Brain pericyte (primary cell): ENCODE measurements at places on chromosomes 3 and 15.

DNA sequence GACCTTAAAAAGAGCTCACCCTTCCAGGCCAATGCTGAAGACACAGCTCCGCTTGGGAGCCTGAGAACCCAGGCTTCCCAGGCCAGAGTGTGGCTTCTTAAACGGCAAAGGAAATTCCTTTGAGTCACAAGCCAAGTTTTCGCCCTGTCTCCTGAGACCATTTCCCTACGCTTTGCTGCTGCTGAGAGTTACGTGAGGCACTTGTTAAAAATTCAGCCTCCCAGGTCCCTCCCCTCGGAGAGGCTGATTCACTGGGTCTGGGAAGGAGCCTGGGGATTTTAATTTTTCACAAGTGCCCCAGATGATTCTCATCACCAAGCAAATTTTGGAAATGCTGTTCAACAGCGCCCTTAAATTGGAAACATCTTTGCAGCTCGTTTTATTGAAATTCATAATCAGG is 25.5 kb downstream of the RLBP1 start:
- DNase-seq = no peak

DNA sequence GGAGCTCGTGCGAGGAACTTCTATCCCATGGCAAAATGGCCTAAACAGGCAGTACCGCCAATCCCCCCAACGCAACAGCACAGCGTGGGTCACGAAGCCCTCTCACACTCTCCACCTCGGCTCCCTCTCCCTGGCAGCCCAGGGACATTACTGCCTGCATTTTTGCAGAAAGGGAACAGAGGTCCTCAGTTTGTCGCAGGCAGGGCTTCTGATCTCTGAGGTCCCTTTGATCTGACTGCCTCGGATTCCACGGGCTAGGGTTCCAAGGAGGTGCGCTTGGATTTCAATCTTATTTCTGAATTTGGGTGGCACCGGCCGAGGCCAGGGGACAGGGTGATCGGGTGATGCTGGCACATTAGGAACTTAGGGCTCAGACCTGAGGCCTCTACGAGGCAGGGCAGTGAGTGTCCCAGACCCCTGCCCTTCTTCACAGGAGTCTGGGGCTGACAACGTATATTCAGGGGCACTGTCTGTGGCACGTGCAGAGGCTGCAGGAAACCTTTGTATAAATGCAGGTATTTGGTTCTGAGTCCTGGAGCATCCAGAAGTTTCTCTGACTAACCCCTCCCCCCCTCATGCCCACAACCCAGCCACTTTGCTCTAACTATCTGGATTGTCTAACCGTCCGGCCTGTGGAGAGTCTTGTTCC is 197.9 kb downstream of the XXYLT1 start:
- no peak for DNase-seq

DNA sequence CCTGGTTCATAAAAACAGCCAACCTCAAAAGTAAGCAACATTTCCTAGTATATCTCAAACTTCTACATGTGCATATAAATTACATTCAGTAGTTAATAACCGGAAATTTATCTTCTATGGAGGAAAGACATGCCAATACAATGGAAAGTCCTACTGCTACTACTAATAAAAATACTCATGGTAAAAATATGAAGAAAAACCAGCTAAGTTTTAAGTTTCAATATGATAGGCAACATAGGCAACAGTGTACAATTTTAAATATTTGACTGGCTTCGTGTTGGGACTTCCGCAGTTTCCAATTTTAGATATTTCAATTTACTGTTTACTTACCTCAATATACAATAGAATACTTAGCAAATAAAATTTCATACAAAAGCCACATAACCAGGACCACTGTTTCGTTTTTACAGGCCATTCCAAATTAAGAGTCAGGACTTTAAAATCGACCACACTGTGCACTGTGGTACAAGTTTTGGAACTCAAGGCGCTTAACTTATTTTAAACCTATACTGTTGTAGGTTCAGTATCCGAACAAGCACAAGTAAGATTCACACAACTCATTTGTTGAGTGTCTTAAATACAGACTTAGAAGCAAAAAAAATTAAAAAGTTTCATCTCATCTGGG is 2.9 kb downstream of the NAA50 start:
- DNase-seq = no peak

DNA sequence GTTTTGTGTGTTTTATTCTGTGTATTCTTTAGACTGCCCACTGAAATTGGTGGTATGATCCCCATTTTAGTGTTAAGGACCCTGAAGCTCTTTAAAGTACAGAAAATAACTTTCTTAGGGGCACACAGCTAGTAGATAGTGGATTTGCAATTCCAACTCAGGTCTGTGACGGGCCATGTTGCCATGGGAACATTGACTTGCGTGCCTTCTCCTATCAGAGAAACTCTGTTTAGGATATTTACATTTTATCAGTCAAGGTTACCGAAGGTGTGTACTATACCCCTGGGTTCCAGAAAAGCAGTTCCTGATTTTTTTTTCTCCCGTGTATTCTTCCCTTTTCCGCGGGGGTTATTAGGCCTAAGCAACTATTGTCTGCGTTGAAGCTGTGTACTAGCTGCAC is 19.4 kb downstream of the MYZAP start:
- no peak for DNase-seq

- no peak for DNase-seq
Observed at GRCh38 chr15:76107169-76107568, 47.4 kb downstream of the TMEM266 start.

GRCh38 chr3:67064105-67064504 is 66.0 kb downstream of the KBTBD8 start:
- DNase-seq = no peak

DNA sequence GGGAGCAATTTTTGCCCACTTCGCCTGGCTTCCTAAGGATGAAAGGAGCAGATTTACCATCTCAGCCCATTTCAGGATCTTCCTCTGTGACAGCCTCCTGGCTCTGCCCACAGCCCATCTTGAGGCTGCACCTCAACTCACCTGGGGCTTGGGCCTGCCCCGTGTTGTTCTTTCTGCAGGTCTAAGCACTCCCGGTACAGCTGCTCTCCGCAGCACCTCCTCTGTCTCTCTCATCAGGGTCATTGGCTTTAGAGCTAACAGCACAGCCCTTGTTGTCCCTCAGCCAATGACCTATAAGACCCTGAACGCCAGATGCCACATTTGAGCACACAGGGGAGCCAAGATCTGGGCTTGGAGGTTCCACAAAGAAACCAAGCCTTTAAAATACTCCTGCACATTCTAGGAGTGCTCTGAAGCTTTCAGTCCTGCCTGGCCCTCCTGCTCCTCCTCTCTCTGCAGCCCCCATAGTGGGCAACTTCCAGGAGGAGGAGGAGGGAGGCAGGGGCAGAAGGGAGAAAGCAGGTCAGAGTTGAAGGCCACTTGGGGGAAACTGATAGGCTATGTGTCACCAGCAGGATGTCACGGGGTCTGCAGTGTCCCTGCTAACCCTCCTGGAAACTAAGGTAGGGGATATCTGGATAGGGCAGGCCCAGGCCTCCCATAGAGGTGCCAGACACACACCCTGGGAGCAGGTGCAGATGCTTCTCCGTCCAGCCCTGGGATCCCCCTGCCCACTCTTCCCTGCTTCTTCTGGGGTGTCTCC is 115.6 kb downstream of the ETFA start:
- DNase-seq = no peak

DNA sequence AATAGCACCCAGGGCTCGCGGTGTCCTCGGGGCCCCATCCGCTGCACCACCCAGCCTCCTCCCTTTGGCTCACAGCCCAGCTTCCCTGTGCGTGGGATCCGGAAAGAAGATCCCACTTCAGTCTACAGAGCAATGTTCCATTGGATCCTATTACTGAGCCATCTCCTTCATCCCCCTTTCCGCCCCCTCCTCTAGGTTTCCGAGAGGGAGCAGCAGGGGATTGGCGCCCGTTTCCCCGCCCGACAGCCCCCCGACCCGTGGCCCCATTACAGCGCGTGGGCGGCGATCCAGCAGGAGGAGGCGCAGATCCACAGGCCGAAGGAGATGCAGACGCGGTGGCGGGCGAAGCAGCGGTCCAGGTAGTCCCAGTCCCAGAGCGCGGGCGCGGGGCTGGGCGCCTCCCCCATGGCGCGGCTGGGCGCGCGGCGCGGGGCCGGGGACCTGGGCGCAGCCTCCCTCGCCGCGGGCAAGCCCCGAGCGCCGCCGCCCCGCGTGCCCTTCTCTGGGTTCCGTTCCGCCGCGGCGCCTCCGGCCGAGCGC is 340 bp downstream of the TMEM44 start:
- DNase-seq = no peak

- DNase-seq = no peak
Observed at GRCh38 chr3:14430706-14431451, 28.5 kb downstream of the SLC6A6 start.

GRCh38 chr15:86016750-86017149 is 62.9 kb upstream of the AGBL1 start:
- DNase-seq = no peak

- no peak for DNase-seq
Observed at GRCh38 chr3:148615382-148615781, 82.3 kb upstream of the AGTR1 start.

DNA sequence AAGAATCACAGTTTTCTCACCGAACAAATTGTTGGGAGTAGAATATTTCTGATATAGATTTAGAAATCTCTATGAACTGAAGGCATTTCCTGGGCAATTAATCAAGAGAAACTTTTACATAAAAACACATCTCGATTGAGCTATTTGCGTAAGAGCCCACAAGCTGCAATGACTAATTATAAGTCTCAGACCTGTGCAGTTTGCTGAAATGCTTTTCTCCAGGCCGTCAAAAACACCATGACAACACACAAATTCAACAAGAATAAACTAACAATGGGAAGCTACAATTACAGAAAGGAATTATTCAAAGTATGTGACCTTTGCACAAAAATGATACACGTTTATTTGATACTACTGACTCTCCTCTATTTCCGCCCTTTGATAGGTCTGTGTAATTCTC is 481.2 kb upstream of the WNT5A start:
- no peak for DNase-seq

DNA sequence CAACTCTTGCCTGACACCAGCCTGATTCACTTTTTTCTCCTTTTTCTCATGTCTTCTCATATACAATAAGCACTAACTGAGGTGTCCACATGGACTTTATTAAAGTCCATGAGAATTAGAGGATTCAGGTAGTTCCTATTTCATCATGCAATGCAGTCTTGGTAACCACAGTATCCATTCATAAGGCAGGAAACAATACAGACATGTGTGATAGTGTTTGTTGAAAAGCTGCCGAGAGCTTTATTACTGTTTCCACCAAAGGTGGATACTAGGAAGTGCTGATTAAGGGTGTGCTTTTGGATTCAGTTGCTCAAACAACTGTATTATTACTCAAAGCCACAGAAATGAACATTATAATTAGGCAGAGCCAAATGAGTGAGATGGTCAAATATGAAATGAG is 5.3 kb downstream of the CASR start:
- DNase-seq = no peak

GRCh38 chr3:81173514-81173913 is 587.9 kb downstream of the GBE1 start:
- no peak for DNase-seq

GRCh38 chr15:78564743-78565096 is 600 bp upstream of the CHRNA5 start:
- DNase-seq = no peak

DNA sequence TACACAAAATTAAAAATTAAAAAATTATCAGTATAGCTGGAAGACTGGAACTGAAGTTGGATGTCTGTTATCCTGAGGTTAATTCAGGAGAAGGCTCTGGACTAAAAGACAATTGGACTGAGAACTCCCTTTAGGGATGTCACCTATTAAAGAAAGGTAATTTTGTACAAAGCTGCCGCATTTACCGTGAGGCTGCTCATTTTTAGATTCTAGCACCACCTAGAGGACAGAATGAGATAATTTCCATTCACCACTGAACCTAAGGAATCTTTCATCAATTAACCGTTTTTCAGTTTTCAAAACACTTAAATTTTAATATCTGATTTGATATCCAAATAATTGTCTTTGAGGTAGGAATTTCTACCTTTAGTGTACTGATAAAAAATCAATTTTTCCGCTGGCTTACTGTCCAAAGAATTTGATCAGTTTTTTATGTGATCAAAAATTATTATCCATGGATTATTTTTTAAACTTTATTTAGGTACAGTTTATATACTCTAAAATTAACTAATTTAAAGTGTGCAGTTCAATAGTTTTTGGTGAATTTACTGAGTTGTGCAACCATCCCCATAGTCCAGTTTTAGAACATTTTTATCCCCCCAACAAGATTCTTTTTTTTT is 106.7 kb upstream of the TNIK start:
- no peak for DNase-seq

DNA sequence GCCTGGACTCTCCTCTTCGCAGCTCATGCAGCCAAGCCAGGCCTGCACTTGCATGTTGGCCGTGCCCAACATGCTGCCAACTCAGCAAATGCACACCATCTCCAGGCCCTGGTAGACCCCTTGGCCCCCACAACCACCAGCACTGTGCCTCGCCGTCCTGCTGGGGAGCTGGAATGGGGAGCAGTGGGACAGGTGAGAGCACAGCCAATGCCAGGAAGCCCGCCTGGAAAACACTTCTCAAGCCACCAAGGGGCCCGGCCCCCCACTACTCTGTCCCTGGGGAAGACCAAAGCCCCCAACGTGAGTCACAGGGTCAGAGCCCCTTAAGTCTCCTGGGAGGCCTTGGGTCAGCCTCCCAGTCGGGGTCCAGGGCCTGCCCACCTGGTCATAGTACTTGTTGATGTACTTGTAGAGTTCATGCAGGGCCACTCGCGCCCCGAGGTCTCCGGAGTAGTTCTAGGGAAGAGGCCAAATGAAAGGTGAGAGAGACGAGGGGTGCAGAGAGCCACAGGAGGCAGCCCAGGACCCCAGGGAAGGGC is 24.5 kb downstream of the PLXNB1 start:
- no peak for DNase-seq

GRCh38 chr3:155512175-155512866 is 218.8 kb upstream of the STRIT1 start:
- no peak for DNase-seq

DNA sequence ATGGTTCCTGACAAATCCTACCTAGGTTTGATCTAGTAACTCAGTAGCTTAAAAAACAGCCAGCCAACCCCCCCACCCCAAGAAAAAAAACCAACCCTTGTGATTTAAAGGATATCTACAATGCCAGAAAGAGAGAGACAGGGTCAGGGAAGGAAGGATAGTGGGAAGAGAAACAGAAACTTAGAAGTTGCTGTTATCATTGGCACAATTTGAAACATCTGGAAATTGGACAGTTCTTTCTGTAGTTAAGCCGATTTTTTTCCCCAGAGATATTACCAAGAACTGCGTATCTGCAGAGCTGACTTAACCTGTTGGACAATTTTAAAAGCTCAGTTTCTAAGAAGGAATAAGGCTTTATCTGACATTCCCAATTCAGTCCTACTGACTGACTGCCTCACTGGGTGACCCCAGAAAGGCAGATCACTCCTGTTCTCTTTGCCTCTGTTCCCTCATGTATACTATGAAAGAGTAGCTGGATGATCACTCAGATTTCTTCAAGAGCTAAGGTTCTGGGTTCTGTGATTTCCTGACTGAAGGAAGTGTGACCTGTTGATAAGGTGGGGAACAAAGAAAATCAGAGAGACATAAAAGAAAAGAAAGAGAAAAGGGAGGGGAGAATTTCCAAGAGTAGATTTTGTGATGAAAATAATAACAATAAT is 128.3 kb downstream of the MAP2K5 start:
- DNase-seq = no peak

- DNase-seq = no peak
Observed at GRCh38 chr3:153042088-153042487, 119.9 kb upstream of the RAP2B start.

GRCh38 chr3:69787436-69788168 is 48.3 kb downstream of the MITF start:
- no peak for DNase-seq

GRCh38 chr15:69663441-69663840 is 210.8 kb downstream of the RPLP1 start:
- no peak for DNase-seq

GRCh38 chr15:56325186-56325585 is 40.0 kb upstream of the TEX9 start:
- DNase-seq = no peak
